MCF 10A (cell line): ENCODE measurements at places on chromosomes 3 and 15. TPM values are rescaled to one million over a fixed set of nuclear protein-coding genes. Genes with fewer than 3 reads are reported as not detected.

DNA sequence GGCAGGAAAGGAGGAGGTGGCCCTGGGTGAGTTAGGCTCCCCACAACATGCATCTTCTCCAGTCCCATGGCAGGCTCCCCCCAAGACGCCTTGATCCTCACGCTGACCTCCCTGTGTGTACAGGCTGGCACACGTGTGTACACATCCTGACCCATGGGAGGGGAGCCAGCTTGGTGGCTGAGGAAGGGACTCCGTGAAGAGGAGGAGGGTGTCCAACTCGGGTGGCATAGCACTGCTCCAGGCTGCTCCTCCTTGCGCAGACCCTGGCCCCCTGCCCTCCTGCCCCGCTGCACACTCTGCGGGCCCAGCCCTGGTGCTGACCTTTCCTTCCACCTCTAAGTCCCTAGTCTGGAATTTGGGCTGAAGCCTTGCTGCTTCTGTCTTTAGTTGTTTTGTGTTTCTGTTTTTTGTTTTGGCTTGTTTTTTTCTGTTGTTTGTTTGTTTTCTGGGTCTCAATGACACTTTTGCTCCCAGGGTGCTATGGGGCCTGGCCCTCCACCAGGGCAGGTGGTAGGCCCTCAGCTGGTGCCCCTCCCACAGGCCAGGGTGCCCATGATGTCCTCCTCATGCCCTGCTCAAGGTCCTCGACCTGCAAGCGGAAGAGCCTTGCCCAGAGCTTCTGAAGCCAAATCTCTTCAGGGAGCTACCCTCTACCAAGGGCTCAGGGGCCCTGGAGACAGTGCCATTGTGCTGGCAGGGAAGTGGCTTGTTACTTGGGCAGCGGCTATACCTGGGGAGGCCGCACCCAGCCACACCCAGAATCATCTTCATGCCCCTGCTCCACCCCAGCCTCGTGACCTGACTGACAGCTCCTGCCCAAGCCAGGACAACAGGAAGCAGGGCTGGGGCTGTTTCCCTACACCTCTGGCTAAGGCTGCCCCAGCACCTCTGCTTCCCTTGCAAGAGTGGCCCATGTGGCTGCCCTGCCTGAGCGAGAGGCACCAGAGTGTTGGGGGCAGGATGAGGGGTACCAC, 5.1 kb downstream of the EPHB3 start:
- H3K4me1 ChIP-seq: peaks cover 44% of the 10 kb centered on the region
- H3K27me3 ChIP-seq: no peaks in the 10 kb centered on the region
- H3K36me3 ChIP-seq: no peaks in the 10 kb centered on the region

- no peaks in the 10 kb centered on the region for H3K27me3 ChIP-seq
- peak; percentile 45 for DNase-seq
- peaks cover 12% of the 10 kb centered on the region for H3K4me1 ChIP-seq
- peak overlapping the region; percentile 89 for H3K4me3 ChIP-seq
Measured at GRCh38 chr3:121834157-121834670, 646 bp downstream of the IQCB1 start.

GRCh38 chr3:162200836-162201235, 704.2 kb downstream of the OTOL1 start:
- no peak overlapping the region for H3K27ac ChIP-seq
- no peaks in the 10 kb centered on the region for H3K27me3 ChIP-seq
- no peak for DNase-seq
- H3K4me3 ChIP-seq: no peak overlapping the region
- H3K4me1 ChIP-seq: no peaks in the 10 kb centered on the region

DNA sequence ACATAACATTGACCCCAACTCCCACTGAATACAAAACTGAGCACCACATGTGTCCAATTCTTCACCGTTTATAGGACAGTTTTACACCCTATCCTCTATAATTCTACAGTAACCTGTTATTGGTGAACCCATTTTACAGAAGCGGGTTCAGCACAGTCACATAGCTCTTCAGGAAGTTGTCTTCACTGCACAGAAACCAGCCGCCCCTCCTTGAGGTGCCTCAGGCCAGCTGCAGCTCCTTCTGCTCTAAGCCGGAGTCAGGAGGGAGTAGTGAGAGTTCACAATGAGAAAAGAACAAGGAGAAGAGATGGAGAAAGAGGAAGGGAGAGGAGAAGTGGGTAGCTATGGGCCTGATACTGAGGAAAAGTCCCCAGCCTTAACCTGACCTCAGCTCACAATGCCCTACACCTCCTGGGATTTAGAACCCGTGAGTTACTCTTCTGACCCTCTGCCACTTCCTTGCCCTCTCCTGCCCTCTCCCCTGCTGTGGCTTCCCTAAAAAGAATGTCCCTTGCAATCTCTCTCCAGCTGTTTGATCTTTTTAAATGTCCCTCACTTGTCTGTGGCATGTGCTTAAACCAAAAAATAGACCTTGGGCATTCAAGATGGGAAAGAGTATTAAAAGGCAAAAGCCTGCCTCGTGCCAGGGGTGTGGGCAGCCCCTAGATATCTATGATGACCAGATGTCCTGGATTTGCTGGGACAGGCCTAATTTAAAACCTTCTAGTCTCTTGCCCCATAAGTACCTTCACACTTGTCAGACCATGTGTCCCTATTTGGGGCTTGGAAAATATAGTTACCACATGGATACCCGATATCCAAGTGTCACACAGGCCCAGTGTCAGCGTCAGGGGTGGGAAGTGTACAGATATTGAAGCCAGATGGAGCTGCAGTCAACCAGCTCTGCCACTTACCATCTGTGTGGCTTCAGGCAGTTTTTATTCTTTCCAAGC, 71.3 kb upstream of the HES1 start:
- no peaks in the 10 kb centered on the region for H3K36me3 ChIP-seq
- H3K27ac ChIP-seq: no peak overlapping the region
- DNase-seq: no peak
- no peaks in the 10 kb centered on the region for H3K27me3 ChIP-seq

DNA sequence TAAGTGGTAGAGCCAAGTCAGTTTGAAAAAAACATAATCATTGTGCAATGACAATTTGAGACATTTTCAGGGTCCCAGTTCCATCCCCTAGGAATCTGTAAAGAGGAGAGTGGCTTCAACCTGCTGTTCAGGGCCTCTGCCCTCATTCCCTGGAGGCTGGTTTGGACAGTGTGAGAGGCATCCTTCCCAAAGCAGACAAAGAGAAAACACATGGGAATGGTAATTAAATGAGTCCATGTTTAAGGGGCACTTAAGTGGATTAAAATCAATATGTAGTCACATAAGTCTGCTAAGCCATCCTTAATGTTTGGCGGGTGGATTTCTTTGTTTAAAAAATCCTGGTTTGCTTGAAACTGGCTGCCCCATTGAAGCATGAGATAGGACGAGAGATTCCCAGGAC, 146.3 kb upstream of the CTDSPL start:
- peaks cover 4% of the 10 kb centered on the region for H3K4me1 ChIP-seq
- no peaks in the 10 kb centered on the region for H3K36me3 ChIP-seq
- no peak overlapping the region for H3K4me3 ChIP-seq
- H3K27me3 ChIP-seq: no peaks in the 10 kb centered on the region

DNA sequence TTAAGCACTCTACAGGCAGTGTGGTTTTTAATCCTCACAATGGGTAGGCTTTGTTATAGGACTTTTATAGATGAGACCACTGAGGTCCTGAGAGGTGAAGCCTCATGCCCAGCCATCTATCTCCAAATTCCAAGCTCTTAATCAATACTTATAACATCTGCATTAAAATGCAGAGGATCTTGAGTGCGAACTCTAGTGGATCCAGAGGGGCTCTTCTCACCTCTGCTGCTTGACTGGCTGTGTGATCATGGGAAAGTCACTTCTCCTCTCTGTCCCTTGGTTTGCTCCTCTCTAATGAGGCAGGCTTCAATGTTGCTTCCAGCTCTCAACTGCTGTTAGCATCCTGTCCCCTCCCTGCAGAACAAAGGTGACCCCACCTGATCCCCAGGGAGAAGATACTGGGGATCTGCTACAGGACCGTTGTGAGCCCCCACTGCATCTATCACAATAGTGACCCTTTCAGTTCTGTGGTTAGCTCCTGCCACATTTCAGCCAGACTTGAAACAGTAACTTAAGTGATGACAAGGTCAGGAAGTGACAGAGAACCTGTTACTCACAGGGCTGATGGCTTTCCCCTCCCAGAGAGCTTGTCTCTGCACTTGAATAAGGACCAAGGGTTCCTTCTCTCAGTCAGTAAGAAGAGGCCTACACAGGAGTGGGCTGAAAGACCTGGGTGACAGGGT, 1.3 kb downstream of the SLC27A2 start:
- H3K27me3 ChIP-seq: peaks cover 11% of the 10 kb centered on the region
- no peak for DNase-seq
- H3K4me3 ChIP-seq: peak overlapping the region; percentile 78
- H3K4me1 ChIP-seq: peaks cover 4% of the 10 kb centered on the region
- H3K36me3 ChIP-seq: peaks cover 11% of the 10 kb centered on the region

GRCh38 chr15:52495125-52495524, 33.6 kb downstream of the MYO5A start:
- no peak overlapping the region for H3K27ac ChIP-seq
- no peak for DNase-seq
- H3K4me1 ChIP-seq: peaks cover 19% of the 10 kb centered on the region

DNA sequence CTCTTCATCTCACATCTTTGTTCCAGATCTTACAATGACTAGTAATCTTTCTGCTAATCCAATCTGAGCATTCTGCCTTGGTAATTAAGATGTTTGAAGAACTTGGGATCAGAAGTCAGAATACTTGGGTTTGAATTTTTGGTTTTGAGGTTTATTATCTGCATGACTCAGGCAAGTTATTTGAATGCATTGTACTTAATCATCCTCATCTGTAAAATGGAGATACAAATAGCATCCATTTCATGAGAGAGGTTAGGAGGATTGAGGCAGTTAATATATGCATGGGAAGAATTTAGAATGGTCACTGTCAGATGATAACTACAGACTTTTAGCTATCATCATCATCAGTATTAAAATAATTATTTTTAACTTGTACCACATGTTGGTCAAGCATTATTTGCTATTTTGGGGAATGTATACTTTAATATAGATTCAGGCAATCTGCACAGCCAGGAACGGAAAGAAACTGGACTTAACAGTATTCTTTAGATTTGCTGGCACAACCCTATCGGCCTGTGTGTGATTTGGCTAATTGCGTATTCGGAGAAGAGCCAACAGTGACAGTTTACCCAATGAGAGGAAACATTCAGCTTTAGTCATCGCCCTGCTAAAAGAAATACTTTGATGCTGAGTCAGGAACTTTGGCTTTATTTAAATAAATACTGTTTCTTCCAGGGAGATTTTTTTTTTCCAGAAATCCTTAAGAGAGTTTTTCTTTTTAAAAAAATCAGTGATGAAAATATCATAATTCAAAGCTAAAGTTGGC, 600.0 kb downstream of the ROBO1 start:
- H3K4me3 ChIP-seq: no peak overlapping the region
- peaks cover 10% of the 10 kb centered on the region for H3K4me1 ChIP-seq
- H3K27ac ChIP-seq: no peak overlapping the region

Gene FOXL2
- 0.17 and 0.30 TPM in 2 replicates for total RNA-seq

Gene GPR62
- total RNA-seq: not detected in 2 replicates

Gene PEX5L
- total RNA-seq: 0.32 and 0.47 TPM in 2 replicates

Gene FMN1
- 1.2 and 1.6 TPM in 2 replicates for total RNA-seq

Gene SLC6A6
- total RNA-seq: 4.6 and 7.6 TPM in 2 replicates
